Activated CD8-positive, alpha-beta memory T cell treated with anti-CD3 and anti-CD28 coated beads for 1 hour (primary cell): ENCODE measurements at places on chromosomes 5 and 9.

- no peak for DNase-seq
Measured at GRCh38 chr9:33168941-33169544, 1.9 kb upstream of the B4GALT1 start.

DNA sequence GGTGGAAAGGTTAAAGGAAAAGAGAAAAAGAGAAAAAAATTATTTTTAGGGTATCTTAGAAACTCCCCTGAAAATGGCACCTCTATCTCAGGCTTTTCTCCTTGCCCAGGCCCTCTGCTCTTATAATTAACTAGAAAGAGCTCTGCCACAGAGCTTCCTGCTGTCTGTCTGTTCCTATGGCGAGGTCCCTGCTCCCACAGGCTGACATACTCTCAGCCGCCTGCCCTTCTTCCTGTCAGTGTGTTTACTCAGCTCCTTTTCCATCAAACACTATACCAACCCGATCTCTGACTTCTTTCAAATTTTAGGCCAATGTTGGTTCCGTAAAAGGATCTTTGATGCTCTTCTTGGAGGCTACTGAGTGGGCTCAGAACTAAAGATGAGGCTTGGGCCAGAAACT lies 482.6 kb downstream of the DMAC1 start:
- DNase-seq, result no peak

DNA sequence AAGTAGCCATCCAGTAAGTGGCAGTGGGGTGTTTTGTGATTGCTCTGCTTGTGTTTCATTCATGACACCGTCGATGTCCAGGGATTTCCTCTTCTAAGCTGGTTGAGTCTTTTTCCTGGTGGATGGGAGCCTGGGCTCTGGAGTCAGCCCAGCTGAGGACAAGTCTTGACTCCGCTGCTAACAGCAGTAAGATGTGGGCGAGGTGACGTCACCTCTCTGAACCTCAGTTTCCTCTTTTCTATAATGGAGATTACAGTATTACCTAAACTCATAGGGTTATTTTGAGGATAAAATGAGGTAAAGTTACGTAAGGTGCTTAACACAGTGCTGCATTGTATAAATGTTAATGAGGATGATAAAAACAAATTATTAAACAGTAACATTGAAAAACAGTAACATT lies 21.3 kb downstream of the FGF1 start:
- no peak for DNase-seq

DNA sequence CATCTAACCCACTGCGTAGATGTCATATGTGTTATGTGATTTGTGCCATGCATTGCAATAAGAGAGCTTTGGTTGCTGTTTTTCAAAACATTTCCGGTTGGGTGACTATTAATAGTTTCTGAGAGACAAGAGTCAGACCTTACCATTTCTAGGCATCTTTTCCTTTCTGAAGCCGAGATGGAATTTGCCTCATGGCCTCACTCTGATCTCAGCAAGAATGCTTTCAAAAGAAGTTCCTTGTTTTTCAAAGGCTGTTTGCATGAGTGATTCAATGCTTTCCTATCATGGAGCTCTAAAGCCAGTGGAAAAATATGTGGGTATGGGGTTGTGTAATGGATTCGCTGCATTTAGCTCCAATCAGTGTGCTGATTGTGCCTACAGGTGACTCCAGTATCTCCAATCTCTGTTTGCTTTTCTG lies 203.1 kb upstream of the PPP1R2B start:
- DNase-seq, result no peak

DNA sequence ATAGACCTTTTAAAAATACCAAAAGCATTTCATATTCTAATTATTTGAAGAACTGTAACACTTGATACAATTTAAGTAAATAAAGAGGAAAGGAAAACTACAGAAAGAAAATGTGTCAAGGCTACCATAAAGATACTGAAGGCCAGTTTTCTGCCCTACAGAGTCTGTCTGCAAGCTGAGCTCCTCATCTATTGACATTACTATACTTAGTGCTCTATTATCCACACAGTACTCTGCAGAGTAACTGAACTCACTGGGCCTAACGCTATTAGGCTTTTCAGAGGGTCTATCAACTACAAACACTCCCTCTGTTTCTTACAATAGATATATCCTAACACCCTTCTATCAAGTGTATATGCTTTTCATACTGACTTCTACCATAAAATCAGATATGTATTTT lies 57.1 kb upstream of the SUSD1 start:
- no peak for DNase-seq

DNA sequence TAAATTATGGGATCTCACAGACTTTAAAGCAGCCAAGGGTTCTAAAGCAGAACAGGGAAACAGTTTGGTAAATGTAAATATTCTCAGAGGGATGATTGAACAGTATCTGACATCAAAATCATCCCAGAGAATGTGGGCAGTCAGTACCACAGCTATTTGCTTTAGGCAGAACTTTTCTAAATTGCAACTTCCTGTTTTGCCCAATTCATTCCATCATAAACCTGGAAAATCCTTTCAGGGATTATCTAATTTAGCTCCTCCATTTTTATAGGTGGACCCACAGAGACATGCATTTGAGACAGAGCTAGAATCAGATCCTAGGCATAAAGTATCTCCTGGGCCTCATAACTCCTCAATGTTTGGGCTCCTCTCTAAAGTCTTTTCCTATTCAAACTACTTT lies 12.4 kb downstream of the NR6A1 start:
- no peak for DNase-seq

DNA sequence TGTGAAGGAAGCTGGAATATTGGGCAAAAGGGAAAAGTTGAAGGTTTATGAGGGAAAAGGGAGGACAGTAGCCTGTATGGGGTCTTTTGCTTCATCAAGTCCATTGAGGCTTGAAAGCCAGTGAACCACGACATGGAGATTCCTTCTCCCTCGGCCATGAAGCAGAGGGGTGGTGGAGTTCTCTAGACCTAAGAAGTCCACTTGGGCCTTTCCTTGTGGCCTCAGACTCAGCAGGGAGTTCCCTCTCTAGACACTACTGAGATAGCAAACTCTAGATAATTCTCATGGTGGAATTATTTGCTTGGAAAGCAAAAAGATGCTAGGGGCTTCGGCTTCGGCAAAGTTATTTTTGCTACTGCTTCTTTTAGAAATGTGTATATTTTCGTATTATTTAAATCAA lies 78.5 kb downstream of the FOXD1 start:
- DNase-seq, result no peak

DNA sequence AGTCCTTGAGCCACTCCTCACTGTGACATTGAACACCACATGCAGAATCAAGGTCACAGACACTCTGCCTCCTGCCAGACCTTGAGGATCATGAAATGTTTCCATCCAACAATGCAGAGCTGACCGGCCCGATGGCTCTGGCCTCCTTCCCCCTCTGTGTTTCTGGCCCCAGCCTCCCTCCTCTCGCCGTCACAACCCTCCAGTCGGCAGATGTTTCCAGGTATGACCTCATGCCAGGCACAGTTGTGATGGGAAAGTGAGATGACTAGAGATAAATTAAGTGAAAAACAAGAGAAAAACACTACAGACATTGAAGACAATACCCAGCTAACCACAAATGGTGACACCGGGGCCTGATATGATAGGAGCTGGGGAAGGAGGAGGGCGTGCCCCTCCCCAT lies 9.8 kb downstream of the NTNG2 start:
- DNase-seq, result no peak

GRCh38 chr9:118595719-118596305 lies 773.4 kb downstream of the BRINP1 start:
- DNase-seq, result no peak

GRCh38 chr9:89994988-89995613 lies 390.3 kb downstream of the GADD45G start:
- DNase-seq, result no peak

- DNase-seq, result no peak
Measured at GRCh38 chr5:82439750-82440445, 161.7 kb upstream of the RPS23 start.

- DNase-seq, result no peak
Measured at GRCh38 chr5:140488914-140489313, 58.5 kb upstream of the EIF4EBP3 start.

GRCh38 chr9:99451112-99451606 lies 229.1 kb downstream of the SEC61B start:
- no peak for DNase-seq

DNA sequence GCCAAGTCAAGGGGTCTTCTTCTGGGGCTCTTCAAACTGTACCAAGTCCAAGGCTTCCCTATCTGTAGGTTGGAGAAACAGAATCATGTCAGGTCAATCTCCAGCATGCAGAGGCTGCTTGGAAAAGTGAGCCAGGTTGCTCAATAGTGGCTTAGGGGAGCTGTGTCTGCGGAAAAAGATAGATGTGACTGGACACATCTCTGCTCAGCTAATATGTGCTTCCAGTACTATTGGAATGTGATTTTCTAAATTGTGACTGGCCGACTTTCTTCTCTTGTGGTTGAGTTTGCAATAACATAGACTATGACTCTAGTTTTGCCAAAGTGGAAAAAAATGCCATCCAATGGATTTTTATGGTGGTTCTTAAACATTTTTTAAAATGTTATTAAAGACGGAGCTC lies 136.7 kb downstream of the BOD1 start:
- DNase-seq, result no peak

DNA sequence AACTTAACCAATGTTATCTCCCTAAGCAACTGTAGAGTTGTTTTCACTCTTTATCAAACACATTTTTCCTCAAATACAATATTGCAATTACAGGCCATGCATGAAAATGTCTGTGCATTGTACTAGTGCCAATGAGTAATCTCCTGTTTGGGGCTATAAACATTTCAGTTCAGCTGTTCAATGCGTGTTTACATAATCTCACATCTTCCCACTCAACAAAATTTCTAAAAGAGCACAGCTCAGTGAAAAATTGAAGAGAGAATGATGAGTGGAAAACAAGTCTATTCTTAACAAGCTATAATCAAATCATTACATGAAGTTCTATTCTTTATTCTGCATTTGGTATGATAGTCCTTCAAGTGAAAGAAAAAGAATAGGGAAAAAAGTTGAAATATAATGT lies 780.5 kb upstream of the CDH9 start:
- DNase-seq, result no peak

DNA sequence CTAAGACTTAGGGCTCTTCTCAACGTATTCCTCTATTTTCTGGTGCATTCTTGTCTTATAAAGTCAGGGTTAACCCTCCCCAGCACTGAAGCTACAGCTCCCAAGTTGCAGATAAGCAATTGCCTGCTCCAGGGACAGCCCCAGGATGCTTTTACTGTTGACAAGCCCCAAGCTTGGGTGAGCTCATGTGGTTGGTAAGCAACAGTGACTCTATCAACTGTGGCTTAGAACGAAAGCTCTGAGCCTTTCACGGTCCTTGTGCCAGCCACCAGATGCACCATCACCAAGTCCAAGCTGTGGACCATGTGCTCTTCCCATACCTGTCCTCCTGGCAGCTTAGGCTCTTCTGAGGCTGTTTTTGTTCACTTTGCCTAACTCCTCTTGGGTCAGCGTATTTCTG lies 13.5 kb downstream of the ADRB2 start:
- DNase-seq, result no peak

GRCh38 chr9:134663084-134663483 lies 21.5 kb downstream of the COL5A1 start:
- DNase-seq, result no peak

DNA sequence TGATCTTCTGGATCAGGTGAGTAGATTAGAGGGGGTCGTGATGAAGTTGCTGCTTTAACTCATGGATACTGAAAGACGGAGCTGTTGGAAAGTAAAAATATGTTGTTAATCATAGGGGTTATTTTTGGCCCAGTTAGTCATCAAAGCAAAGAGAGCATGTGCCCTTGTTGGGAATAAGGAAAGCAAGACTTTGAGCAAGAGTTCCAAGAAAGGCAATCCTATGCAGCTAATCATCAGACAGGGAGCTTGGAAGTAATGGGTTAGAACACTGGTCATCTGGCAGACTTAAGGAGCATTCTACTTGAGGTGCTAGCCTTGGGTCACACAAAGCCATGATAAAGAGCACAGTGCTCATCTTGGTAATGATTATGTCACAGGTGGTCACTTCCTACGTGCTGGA lies 18.3 kb downstream of the ASPN start:
- no peak for DNase-seq

- DNase-seq, result no peak
Measured at GRCh38 chr5:113660706-113661250, 147.3 kb downstream of the YTHDC2 start.
